T47D (cell line): ENCODE measurements at places on chromosomes 1 and 21.

DNA sequence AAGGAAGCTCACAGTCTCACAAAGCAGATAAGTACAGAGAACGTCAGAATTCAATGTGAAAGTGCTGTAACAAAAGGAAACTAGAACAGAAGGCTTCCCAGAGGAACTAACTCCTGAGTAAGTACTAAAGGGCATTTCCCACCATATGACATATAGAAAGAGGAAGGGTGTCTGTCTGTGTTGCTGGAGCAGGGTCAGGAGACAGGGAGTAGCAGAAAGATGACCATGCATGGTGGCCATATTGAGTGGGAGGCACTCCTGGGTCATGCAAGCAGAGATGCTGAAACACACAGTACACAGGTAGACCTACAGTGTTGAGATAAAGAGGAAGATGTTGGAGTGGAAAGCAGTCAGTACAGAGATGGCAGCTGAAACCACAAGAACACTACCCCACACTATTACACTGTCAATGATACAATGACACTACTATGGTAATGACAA lies 47.3 kb downstream of the SLC25A24 start:
- no peak for DNase-seq

GRCh38 chr1:75129983-75130789 lies 4.0 kb upstream of the LHX8 start:
- no peak for DNase-seq

DNA sequence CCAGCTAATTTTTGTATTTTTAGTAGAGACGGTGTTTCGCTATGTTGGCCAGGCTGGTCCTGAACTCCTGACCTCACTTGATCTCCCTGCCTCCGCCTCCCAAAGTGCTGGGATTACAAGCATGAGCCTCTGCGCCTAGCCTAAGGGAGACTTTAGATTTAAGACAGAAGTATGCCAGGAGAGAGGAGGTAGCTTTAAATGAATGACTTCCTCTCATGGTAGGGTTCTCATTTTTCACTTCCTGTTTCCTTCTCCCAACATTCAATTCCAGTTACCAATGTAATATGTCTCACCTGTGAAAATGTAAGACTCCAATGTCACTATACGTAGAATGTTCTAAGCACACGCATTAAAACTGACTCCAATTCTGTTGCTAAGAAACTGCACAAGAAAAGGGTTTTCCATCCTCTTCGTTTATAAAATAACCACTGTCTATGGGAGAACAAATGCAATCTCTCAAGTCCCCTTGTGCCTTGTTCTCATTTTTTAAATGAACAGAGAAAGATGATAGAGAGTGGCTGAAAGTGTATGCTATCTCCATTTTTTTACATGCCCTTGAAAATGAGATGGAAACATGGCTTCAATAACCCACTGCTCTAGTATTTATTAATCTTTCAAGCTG lies 140.0 kb downstream of the SLC45A1 start:
- DNase-seq = no peak

DNA sequence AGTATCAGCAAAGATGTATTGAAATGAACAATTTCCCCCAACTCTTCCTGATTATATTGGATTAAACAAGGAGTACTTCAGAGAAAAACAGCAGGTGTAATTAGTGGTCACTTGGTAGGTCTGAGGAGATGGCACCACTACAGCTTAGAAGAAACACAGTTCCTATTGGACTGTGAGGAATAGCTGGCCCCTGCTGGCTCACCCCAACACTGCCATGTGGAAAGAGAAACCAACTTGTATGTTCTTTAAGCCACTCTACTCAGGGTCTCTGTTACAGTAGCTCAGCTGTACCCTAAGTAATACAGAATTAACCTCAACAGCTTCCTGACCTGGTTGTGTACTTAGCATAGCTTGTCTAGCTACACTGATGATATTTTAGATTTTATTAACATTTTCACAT lies 26.5 kb upstream of the MTR start:
- no peak for DNase-seq

DNA sequence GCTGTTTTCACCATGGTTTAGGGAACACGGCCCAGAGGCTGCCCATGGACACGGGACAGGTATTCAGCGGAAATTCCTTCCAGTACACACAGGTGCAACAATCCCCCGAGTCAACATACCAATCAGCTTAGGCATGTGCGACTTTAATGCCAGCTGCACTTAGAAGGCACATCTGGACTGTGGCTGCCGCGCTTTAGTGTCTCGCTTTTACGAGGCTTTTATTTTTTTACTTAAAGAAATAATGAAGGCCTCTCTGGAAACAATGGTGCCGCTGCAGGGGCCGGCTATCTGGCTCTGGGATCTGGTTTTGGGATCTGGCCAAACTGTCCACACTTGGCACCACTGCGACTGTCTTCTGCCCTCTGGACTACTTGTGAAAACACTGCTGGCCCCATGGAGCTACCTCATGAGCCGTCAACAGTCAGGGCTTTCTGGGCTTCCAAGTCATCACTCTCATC lies 55.5 kb downstream of the SLC66A1 start:
- peak; percentile 37 for DNase-seq

GRCh38 chr1:6688757-6689156 lies 12.9 kb downstream of the DNAJC11 start:
- no peak for DNase-seq

GRCh38 chr1:23639460-23640095 lies 52.0 kb upstream of the RPL11 start:
- no peak for DNase-seq

DNA sequence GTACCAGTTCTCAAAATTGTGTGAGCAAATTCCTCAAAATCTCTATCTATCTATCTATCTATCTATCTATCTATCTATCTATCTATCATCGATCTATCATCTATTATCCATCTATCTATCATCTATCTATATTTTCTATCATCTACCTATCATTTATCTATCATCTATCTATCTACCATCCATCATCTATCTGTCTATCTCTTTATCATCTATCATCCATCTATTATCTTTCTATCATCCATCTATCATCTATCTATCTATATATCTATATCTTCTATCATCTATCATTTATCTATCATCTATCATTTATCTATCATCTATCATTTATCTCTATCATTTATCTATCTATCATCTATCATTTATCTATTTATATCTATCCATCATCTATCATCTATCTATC lies 364.7 kb upstream of the GREM2 start:
- no peak for DNase-seq

DNA sequence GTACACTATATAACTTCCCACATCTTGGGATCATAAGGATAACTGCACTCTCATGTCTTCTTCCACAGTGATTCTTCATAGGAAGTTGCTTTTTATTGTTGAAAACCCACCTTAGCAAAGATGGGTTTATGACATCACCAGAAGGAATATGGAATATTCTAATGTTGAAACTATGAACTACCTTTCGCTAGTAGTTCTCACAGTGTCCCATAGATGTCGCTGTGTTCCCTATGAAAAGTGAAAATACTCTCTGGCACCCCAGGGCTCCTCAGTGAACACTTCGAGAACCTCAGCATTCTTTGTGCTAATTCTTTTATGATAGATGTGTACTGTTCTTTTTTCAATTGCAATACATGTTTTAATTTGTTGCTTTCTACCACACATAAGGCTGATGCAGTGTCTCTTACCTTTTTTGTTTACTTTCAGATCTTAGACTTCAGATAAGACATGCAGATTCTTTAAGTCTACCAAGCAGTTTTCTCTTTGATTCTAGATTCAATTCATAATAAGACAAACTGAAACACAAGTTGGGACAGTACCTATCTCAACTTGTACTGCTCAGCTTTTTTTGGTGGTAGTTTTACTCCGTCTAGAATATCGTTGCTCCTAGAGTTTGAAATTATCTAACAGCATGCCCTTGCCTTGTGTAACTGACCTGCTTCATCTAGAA lies 90.8 kb downstream of the GTF2B start:
- no peak for DNase-seq

GRCh38 chr1:66729119-66729518 lies 23.1 kb upstream of the DYNLT5 start:
- DNase-seq = no peak

DNA sequence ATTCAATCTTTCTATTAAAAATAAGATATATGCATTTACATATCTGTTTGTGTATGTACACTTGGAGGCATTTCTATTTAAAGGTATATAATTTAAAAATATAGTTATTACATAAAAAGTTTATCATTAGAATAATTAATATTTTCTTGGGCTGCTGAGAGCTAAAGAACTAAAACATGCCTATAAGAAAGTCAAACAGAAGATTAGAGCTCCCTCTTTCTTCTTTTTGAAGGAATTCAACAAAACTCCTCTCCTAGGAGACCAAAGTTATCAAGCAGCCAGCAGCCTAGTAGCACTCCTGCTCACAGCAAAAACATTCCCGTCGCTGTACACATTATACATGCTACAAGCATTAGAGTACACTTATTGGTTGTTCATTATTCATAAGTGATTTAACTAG lies 216.4 kb downstream of the VAV3 start:
- no peak for DNase-seq

DNA sequence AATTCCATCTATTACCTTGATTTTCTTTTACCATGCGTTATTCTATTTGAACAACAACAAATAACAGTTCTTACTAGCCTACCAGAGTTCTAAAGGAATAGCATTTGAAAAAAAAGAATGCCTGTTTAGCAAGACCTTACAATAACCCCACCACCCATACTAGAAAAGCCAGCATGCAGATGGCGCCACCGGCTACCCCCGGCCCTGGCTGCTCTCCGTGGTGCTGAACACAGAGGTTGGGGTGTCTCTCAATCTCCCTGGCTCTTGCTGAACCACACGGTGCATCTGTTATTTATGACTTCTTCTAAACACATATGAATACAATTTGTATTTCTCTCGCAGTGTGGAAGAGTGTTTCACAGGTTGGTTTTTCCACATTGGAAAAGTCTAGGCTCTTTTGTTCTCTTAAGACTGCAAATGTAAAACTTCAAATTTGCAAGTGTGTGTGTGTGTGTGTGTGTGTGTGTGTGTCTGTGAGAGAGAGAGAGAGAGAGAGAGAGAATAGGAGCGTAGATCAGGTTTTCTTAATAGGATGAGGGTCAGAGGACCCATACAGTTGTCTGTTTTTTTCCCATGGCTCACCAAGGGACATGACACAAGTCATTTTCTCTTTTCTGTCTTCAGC lies 13.6 kb downstream of the GRIK3 start:
- DNase-seq = peak; percentile 65

GRCh38 chr1:220902916-220903315 lies 23.7 kb downstream of the HLX start:
- no peak for DNase-seq

- no peak for DNase-seq
Measured at GRCh38 chr21:41294548-41295231, 21.9 kb upstream of the FAM3B start.

DNA sequence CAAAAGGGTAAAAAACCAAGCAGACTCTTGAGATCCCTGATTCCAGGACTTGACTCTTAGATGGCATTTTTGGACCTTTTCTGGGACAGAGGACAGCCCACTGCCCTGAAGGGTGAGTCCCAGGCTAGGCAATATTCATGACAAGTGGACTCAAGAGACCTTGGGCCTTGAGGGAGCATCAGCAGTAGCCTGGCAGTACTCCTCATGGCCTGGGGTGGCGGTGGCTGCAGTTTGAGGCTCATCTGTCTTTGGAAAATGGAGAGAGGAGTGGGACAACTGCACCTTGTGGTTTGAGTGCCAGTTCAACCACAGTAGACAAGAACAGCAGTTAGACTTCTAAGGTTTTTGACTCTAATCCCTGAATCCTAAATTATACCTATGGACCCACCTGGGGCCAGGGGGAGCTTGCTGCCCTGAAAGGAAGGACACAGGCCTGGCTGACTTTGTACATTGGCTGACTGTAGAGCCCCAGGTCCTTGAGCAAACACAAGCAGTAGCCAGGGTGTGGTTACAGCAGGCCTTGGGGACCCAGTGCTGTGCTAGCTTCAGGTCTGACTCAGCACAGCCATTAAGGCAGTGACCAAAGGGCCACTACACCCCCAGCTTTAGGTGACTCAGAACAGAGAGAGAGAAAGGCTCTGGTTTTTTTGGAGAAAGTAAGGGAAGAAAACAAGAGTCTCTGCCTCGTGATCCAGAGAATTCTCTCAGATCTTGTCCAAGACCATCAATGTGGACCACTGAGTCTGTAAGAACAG lies 1023.2 kb downstream of the KCNT2 start:
- DNase-seq = no peak

DNA sequence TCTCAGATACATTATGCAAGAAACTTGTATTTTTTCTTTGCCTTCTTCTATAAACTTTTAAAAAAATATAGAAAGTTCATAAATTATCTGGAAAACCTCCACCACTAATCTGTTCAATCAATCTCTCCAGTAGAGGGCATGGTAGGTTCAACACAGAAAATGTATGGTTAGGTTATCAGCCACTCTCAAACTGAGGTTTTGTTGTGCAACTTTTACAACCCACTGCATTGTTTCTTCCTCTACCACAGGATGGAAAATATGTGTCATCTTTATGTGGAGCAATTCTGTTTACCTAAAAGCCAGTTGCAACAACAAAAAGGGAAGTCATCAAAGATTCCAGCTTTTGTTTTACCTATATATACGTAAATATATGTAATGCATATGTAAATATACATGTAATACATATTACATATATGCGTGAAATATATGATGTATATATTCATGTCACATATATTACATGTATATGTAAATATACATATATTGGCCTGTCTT lies 3.0 kb upstream of the RGS2 start:
- DNase-seq = peak; percentile 67

- no peak for DNase-seq
Measured at GRCh38 chr1:181675091-181675917, 192.0 kb downstream of the CACNA1E start.

DNA sequence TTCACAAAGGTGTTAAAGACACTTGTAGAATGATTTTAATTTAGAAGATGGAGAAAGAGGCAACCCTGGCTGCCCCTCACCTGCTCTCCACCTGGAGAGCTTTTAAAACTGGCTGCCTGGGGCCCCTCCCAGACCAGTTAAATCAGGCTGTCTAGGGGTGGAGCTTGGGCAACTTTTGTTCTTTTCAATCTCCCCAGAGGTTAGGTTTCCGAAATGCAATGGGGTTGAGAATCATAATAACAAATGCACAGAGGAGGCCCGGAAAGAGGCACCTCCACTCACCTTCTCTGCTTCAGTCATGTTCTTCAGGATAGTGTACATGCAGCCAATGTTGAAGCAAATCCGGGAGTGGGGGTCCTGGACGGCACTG lies 400 bp downstream of the NCF2 start:
- no peak for DNase-seq

- peak; percentile 95 for DNase-seq
Measured at GRCh38 chr1:227947676-227948492, at the start of gene WNT9A. WNT9A (minus strand) TSS chr1:227947932; CDS start chr1:227947887, 45 bp downstream.
